ENCODE measurements at places on chromosomes 3 and 15. TPM values are rescaled to one million over a fixed set of nuclear protein-coding genes. Genes with fewer than 3 reads are reported as not detected.

GRCh38 chr3:99286266-99286845 is 352.0 kb upstream of the COL8A1 start:
- no peak for DNase-seq

DNA sequence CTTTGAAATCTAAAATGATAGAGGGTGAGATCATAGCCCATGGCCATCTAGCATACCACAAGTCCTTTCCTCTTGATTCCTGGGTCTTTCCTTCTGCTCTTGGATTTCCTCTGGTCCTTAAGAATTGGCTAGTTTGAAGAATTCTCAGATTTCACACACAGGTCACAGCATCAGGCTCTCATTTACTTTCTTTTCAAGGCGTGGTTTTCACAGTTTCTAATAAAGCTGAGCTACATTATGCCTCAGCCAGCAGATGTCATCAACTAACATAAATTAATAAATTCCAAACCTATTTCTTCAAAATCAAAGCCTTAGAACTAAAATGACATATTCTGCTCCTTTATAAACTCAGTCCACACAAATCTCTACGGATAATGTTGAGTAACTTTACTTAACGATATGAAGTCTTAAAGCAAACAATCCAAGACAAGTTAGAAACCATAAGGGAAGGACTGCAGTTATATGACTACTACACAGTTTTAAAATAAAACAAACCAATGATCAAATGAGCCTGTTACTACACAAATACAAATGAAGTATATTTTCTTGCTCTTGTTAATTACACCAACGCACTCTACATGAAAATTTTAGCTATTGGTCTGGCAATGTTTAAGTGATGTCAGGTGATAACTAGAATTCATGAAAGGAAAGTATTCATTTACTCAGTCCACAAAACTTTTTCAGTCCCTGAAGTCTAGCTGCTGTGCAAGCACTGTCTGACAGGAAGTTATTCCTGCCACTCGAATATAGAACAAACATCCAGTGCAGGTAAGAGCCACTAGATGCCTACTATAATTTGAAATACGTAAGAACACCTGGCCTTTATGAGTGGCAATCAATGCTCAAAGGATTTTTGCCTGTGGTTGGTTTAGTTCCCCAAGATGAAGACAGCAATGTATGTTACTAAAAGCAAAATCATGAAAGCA is 9.2 kb downstream of the CCDC14 start:
- no peak for DNase-seq

The KCNMB3 gene
- polyA plus RNA-seq: 3.8 TPM

The SCN11A gene
- 4.0 TPM for polyA plus RNA-seq

DNA sequence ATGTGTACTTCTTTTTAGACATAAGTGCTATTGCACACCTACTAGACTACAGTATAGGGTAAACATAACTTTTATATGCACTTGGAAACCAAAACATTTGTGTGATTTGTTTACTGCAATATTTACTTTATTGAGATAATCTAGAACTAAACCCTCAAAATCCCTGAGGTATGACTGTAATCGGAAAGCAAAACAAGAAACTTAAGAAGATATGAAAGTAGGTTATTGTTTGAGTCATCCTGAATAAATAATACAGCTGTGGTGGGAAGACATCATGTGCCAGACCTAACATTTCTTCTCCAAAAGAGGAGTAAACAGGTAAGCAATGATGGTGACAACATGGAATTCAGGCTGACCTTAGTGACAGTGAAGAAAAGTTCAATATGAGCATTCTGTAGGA is 765.5 kb downstream of the OTOL1 start:
- no peak for DNase-seq

All from hindlimb muscle (tissue), 1 donor.